NCI-H1092 treated with DMSO at 0.1 percent for 48 hours (cell line): ENCODE measurements at places on chromosomes 12 and 14.

GRCh38 chr12:89072294-89073026 lies 279.8 kb downstream of the DUSP6 start:
- no peak for DNase-seq

- DNase-seq = no peak
Observed at GRCh38 chr12:131793243-131794022, 34.8 kb upstream of the MMP17 start.

DNA sequence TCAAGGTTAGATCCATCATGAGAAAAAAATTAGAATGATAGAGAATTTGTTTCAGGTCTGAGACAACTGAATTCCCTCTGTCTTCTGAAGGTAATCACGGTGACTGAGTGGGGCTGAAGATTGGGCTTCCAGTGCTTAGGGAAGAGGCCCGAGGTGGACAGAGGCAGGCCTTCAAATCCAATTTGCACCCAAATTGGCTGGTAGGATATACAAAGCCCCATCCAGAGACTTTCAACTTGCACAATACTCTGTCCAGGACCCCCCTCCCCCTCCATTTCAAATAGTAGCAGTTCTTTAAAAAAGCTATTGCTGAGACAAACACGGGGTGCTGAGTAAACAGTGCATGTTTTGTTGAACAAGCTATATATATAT lies 3.6 kb upstream of the FOXG1 start:
- DNase-seq = no peak

- DNase-seq = no peak
Observed at GRCh38 chr14:38217553-38217952, 9.8 kb downstream of the SSTR1 start.

DNA sequence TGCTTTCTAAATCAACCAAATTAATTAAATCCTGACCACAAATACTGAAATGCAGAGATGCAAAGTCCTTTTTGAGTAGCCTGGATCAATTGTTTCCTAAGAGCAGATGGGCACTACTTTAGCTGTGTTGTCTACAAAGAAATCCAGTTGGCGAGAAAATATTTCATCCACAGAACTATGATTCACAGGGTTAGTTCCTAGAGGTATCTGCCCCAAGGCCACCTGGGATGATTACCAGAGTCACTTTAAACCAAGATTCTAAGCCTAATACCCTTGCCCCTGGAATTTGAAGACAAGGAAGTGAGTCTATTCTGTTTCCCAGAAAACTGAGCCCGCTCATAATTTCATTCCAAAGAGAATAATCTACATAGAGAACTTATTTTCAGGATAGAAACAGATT lies 198.4 kb downstream of the PPM1H start:
- no peak for DNase-seq

DNA sequence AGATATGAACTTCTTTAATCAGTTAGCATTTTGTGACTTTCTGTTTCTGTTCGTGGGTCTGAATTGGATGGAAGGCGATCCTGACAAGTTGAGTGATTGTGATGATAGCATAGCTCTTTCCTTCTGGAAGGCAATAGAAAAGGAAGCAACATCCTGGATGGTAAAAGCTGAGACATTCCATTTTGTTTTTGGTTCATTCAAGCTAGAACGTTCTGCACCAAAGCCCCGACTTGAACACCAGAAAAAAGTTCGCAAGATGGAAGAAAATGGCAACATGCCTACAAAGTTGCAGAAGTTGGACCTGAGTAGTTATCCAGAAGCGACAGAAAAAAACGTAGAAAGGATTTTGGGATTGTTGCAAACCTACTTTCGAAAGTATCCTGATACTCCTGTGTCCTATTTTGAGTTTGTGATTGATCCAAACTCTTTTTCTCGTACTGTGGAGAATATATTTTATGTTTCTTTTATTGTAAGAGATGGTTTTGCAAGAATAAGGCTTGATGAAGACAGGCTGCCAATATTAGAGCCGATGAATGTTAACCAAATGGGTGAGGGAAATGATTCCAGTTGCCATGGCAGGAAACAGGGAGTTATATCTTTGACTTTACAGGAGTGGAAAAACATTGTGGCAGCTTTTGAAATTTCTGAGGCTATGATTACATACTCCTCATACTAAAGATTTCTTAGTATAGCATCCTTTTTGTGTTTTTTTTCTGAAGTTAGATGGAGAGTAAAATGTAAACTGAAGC lies 896 bp downstream of the EID3 start:
- DNase-seq = no peak

DNA sequence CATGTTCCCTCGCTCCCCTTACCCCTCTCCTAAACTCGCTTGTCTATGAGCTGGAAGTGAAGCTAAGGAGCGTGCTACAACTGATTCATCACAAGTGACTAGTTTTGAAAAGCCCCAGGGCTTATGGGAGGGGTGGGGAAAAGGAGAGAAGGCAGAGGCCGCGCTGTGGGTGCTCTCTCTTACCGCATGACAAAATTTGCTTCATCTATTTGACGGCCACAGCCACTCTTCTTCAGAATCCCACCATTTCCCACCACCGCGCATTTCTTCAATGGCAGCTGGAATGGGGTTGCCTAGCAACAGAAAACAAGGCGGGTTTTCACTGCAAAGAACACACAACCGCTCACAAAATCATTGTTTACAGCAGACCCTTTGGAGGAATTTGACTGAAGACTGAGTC lies 79.4 kb downstream of the ST8SIA1 start:
- DNase-seq = no peak
